Pancreas (tissue), 10 donors: ENCODE measurements at places on chromosomes 3 and 15. TPM values are rescaled to one million over a fixed set of nuclear protein-coding genes. Genes with fewer than 3 reads are reported as not detected.

DNA sequence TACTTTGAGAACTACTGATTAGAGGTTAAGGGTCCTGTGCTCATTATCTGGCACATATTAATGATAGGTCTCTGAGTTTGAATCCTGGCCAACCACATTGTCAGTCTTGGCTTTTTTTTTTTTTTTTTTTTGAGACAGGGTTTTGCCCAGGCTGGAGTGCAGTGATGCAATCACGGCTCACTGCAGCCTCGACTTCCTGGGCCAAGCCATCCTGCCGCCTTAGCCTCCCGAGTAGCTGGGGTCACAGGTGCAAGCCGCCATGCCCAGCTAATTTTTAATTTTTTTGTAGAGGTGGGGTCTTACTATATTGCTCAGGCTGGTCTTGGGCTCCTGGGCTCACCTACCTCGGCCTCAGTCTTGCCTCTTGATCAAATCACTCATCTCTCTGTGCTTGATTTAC lies 547 bp upstream of the PCCB start:
- H3K4me1 ChIP-seq: peaks cover 9% of the 10 kb centered on the region
- no peak for DNase-seq
- no peaks in the 10 kb centered on the region for H3K36me3 ChIP-seq
- peak overlapping the region; percentile 88 for H3K27ac ChIP-seq
- H3K4me3 ChIP-seq: peak overlapping the region; percentile 87
- no peaks in the 10 kb centered on the region for H3K27me3 ChIP-seq

DNA sequence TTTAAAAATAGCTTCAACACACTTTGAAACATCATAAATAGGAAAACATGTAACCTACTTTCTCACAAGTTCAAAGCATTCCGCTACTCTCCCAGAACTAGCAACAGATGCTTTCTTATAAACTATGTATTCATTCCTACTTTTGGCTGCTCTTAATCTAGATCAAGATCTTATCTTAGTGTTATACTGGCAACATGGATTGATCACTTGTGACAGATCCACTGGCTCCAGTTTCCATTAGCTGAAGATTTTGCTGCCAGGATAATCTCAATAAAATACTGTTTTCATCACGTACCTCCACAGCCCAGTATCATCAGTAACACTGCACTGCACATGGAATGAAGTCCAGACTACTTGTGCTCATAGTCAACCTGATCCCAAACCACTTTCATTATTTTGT lies 491.7 kb upstream of the AGTR1 start:
- H3K27ac ChIP-seq: no peak overlapping the region
- no peaks in the 10 kb centered on the region for H3K4me1 ChIP-seq
- no peak overlapping the region for H3K4me3 ChIP-seq
- no peak for DNase-seq
- no peaks in the 10 kb centered on the region for H3K27me3 ChIP-seq
- H3K36me3 ChIP-seq: no peaks in the 10 kb centered on the region

GRCh38 chr3:71742621-71743020 lies 11.0 kb upstream of the GPR27 start:
- no peak for DNase-seq
- no peaks in the 10 kb centered on the region for H3K27me3 ChIP-seq
- H3K36me3 ChIP-seq: no peaks in the 10 kb centered on the region
- no peak overlapping the region for H3K27ac ChIP-seq
- H3K4me1 ChIP-seq: no peaks in the 10 kb centered on the region
- H3K4me3 ChIP-seq: no peak overlapping the region

DNA sequence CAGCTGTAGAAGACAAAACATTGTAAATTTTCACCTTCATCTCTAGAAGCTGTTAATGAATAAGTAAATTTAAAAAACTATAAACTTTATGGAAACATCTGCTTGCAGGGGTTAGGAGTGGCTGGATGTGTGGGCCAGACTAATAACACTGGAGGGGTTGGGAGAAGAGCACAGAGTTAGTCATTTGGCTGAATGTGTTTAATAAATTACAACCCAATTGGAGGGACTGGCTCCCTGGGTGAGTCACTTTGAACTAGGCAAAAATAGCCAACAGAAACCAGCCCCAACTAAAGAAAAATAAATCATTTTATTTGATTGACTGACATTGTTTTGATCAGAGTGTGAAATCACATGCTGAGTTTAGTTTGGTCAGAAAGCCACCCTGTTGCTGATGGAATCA lies 21.8 kb downstream of the DGKG start:
- no peaks in the 10 kb centered on the region for H3K4me1 ChIP-seq
- H3K4me3 ChIP-seq: no peak overlapping the region
- no peaks in the 10 kb centered on the region for H3K27me3 ChIP-seq
- no peaks in the 10 kb centered on the region for H3K36me3 ChIP-seq
- no peak overlapping the region for H3K27ac ChIP-seq
- no peak for DNase-seq

DNA sequence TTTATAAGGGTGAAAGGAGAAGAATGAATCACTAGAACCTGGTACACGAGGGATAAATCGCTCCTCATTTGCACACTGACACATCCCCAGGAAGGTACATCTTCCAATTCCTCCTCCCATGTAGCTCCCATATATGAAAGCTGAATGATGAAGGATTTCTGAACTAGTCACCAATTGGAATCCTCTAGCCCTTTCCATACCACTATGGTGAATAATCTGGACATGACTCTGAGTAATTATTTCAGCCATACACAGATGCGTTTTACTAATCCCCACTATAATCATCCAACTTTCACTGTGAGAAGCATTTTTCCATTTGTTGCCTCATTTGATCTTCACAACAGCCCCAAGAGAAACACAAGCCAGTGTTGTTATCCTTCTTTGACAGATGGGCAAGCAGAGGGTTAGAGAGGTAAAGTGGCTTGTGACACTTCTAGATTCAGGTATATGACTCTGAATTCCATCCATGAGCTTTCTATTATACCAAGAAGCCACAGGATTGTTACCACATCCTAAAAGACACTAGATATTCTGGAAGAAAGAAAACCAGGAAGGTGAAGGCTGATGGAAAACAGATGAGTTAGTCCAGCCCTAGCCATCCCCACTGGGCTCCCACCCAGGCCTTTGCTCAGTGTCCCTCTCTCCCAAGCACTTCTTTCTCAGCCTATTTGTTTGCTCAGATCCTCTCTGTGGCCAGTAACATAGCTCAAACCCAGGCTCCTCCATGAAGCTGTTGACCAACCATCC lies 22.2 kb upstream of the BCL6 start:
- H3K4me1 ChIP-seq: no peaks in the 10 kb centered on the region
- H3K27ac ChIP-seq: no peak overlapping the region
- no peaks in the 10 kb centered on the region for H3K27me3 ChIP-seq
- no peak overlapping the region for H3K4me3 ChIP-seq
- H3K36me3 ChIP-seq: no peaks in the 10 kb centered on the region

- H3K36me3 ChIP-seq: no peaks in the 10 kb centered on the region
- H3K27me3 ChIP-seq: peaks cover 20% of the 10 kb centered on the region
- no peak within 1 kb of the TSS for H3K4me3 ChIP-seq
- peaks cover 25% of the 10 kb centered on the region for H3K4me1 ChIP-seq
Measured at GRCh38 chr15:76336254-76337058, at the start of gene ISL2. ISL2 (plus strand) TSS chr15:76336773; CDS start chr15:76336884, 111 bp downstream.

- no peaks in the 10 kb centered on the region for H3K36me3 ChIP-seq
- H3K27ac ChIP-seq: no peak overlapping the region
- H3K27me3 ChIP-seq: no peaks in the 10 kb centered on the region
Measured at GRCh38 chr3:47227678-47228077, 54.9 kb downstream of the KIF9 start.

DNA sequence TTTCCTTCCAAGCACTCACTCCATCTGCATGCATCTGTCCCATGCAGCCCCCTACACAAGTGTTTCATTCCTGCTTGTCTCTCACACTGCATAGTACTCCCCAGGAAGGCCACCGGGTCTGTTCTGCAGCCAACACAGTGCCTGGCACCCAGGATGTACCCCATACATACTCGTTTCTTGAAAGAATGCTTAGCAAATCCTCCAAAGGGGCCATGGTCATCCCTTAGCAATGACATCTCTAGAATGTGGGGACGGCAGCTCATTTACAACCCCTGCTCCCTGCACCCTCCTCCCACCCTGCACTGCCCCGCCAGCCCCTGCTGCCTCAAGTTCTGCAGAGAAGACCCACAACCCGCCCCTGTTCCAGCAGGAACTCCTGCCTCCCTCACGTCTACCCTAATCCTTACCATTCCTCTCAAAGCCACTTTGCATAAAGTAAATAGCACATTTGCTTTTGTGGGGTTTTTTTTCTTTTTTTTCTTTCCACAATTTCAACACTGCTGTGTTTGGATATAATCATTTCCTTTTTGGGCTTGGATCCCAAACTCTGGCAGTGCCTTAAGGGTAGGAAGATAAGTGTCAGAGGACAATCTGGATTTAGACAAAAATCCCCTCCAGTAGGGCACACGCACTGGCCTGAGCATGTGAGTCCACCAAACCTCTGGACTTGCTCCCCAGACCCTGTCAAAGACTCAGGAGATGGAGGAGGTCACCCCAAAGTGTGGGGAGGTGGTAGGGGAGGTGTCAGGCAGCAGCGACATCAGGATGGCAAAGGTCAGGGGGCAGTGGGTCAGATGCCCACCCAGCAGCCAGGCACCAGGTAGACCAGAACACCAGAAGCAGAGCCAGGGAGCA lies 68.4 kb downstream of the MEGF11 start:
- no peaks in the 10 kb centered on the region for H3K4me1 ChIP-seq
- H3K4me3 ChIP-seq: no peak overlapping the region
- no peak overlapping the region for H3K27ac ChIP-seq
- H3K36me3 ChIP-seq: no peaks in the 10 kb centered on the region
- H3K27me3 ChIP-seq: no peaks in the 10 kb centered on the region
- no peak for DNase-seq

DNA sequence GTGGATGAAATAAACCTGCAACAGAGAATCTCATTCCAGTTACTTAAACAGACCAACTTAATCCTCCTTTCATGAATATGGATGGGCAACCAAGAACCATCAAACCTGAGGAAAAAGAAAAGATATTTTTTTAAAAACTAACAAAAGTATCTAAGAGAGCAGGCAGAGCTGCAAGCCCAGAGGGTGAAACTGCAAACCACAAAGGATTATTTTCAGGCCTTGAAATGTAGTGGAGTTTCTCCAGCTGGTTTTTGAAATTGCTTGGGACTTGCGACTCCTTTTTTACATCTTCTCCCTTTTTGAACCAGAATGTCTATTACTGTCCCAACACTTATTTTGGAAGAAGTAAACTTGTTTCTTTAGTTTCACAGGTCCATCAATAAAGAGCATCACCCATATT lies 87.4 kb downstream of the STAG1 start:
- H3K36me3 ChIP-seq: no peaks in the 10 kb centered on the region
- no peaks in the 10 kb centered on the region for H3K4me1 ChIP-seq
- H3K27me3 ChIP-seq: no peaks in the 10 kb centered on the region
- no peak overlapping the region for H3K27ac ChIP-seq
- H3K4me3 ChIP-seq: no peak overlapping the region

- no peak overlapping the region for H3K27ac ChIP-seq
- no peak overlapping the region for H3K4me3 ChIP-seq
- DNase-seq: no peak
- H3K4me1 ChIP-seq: peaks cover 10% of the 10 kb centered on the region
- H3K27me3 ChIP-seq: no peaks in the 10 kb centered on the region
Measured at GRCh38 chr15:73594109-73594508, 39.1 kb downstream of the NPTN start.

- H3K4me3 ChIP-seq: no peak overlapping the region
- H3K27ac ChIP-seq: no peak overlapping the region
- H3K27me3 ChIP-seq: no peaks in the 10 kb centered on the region
- no peak for DNase-seq
Measured at GRCh38 chr15:100831467-100831866, 48.2 kb upstream of the ALDH1A3 start.

GRCh38 chr3:121330118-121330517 lies 215.7 kb downstream of the POLQ start:
- H3K36me3 ChIP-seq: no peaks in the 10 kb centered on the region
- no peak overlapping the region for H3K27ac ChIP-seq
- H3K27me3 ChIP-seq: no peaks in the 10 kb centered on the region

DNA sequence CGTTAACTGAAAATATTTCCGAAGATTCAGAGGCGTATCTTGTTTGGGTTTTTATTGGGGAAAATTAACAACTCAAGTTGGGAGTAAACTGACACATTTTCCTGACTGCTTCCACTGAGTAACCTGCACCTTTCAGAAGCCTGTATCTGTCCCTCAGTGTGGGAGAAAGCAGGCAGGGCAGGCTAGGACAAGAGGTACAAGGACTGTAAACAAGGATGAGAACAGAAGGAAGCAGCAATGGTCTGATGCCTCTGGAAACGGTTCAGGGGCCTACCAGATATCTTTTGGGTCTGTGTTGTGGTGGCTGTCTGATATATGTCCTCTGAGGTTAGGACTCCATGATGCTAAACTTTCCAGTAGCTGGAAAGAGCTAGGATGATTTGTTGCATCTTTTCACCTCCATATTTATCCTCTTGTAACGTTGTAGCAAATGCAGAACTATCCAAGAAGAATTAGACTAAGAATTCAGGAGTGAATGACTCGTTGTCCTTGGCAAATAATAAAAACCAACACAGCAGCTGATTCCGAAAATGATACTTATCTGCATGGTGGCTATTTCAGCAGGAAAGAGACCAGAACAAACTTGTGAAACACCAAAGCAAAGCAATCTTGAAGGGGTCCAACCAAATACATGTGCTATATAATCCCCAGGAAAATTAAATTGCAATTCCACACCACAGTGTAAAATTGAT lies 195.9 kb upstream of the ICE2 start:
- H3K36me3 ChIP-seq: no peaks in the 10 kb centered on the region
- no peaks in the 10 kb centered on the region for H3K27me3 ChIP-seq
- no peak for DNase-seq

DNA sequence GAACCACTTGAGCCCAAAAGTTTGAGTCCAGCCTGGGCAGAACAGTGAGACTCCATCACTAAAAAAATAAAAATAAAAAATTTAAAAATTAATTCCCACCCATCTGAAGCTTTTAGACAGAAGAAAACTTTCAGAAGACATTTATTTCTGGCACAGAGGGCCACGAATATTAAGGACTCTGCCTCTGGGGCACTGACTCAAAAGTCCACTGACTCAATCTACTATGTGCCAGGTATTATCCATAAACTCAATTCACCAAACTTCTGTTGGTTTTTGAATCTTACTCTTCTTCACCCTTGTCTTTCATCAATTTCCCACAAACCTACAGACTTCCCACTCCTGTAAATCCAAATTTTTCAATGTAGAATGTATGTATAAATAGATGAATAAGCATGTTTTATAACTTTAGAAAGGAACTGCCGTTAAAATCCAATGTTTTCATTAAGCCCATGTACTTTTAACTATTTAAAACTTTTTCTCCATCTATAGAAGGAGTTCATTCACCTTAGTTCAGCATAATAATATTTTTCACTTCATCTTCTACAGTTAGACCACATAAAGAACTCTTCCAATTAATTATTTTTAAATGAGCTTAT lies 19.9 kb downstream of the ATP13A3 start:
- no peaks in the 10 kb centered on the region for H3K27me3 ChIP-seq
- DNase-seq: no peak
- no peak overlapping the region for H3K4me3 ChIP-seq
- H3K4me1 ChIP-seq: no peaks in the 10 kb centered on the region

GRCh38 chr15:64029633-64030032 lies 16.7 kb downstream of the DAPK2 start:
- H3K27me3 ChIP-seq: no peaks in the 10 kb centered on the region
- no peaks in the 10 kb centered on the region for H3K36me3 ChIP-seq
- H3K4me1 ChIP-seq: no peaks in the 10 kb centered on the region
- DNase-seq: no peak
- no peak overlapping the region for H3K4me3 ChIP-seq
- H3K27ac ChIP-seq: no peak overlapping the region

The TMEM45A gene
- polyA plus RNA-seq: 4.2 TPM

The ADGRG7 gene
- not detected for polyA plus RNA-seq

The PLA1A gene
- polyA plus RNA-seq: 3.6 TPM

The INTS14 gene
- 11.0 TPM for polyA plus RNA-seq

The CCR3 gene
- polyA plus RNA-seq: not detected

The GPR149 gene
- not detected for polyA plus RNA-seq
